ENCODE measurements at places on chromosomes 5 and 9.

GRCh38 chr9:82021198-82021597, 32.6 kb downstream of the SPATA31D1 start:
- H3K27me3 ChIP-seq = no peaks in the 10 kb centered on the region
- no peak overlapping the region for H3K27ac ChIP-seq
- H3K36me3 ChIP-seq = no peaks in the 10 kb centered on the region
- H3K4me3 ChIP-seq = no peak overlapping the region
- no peak for DNase-seq

- no peak overlapping the region for H3K4me3 ChIP-seq
- no peak for DNase-seq
- no peak overlapping the region for H3K27ac ChIP-seq
- no peaks in the 10 kb centered on the region for H3K27me3 ChIP-seq
- no peaks in the 10 kb centered on the region for H3K4me1 ChIP-seq
These were observed 835.5 kb downstream of the TLE4 start for GRCh38 chr9:80407220-80407619.

DNA sequence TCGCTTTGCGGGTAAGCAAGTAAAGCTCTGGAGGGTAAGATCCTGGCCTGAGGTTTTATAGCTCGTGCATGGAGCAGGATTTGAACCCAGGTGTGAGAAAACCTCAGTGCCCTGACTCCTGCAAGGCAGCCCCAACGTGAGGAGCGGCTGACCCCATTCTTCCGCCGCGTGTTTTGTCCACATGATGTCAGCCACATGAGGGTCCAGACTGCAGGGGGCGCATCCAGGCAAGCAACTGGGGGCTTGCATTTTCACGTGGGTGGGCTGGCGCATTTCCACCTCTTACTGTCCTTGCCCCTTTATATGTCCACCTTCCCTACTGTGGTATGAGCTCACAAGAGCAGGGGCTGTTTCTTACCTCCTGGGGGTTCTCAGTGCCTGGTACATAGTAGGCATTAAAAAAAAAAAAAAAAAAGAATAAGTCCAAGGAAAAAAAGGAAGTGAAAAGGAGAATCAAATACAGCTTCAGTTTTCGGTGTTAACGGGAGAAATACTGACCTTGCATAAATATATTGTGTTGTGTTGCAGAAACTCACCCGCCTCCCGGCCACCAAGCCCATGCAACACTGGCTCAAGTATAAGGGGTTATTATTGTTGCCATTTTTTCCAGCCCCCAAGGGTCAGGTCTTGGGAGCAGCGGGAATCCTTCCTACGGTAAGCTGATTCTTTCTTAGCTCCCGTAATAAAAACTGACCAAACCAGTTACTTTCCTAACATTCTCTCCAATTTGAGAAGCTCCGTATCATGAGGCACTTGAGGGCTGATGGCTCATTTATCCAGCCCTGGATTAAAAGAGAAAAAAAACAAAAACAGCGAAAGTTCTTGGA, 15.0 kb downstream of the TLX3 start:
- no peak overlapping the region for H3K4me3 ChIP-seq
- no peaks in the 10 kb centered on the region for H3K4me1 ChIP-seq
- no peak overlapping the region for H3K27ac ChIP-seq
- DNase-seq = no peak
- H3K27me3 ChIP-seq = peaks cover 100% of the 10 kb centered on the region

DNA sequence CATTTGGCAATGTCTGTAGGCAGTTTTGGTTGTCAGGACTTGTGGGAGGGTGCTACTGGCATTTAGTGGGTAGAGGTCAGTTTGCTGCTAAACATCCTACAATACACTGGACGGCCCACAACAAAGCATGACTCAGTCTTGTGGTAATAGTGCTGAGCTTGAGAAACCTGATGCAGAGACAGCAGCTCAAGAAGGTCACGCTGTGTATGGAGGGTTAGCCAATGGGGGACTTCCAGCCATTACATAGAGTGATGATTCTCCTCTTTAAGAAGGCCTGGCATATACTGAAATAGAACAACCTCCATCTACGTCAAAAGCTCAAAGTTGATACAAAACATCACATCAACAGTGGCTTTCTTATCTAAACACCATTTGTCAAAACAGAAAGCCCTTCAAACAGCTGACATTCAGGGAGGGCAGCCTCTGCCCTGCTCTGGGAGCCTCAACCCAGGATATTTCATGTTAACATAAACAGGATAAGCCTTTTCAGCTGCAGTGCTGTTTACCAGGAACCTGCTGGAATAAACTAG, 143.0 kb downstream of the GPBP1 start:
- peaks cover 7% of the 10 kb centered on the region for H3K4me1 ChIP-seq
- H3K4me3 ChIP-seq = no peak overlapping the region
- no peaks in the 10 kb centered on the region for H3K27me3 ChIP-seq
- no peak for DNase-seq

DNA sequence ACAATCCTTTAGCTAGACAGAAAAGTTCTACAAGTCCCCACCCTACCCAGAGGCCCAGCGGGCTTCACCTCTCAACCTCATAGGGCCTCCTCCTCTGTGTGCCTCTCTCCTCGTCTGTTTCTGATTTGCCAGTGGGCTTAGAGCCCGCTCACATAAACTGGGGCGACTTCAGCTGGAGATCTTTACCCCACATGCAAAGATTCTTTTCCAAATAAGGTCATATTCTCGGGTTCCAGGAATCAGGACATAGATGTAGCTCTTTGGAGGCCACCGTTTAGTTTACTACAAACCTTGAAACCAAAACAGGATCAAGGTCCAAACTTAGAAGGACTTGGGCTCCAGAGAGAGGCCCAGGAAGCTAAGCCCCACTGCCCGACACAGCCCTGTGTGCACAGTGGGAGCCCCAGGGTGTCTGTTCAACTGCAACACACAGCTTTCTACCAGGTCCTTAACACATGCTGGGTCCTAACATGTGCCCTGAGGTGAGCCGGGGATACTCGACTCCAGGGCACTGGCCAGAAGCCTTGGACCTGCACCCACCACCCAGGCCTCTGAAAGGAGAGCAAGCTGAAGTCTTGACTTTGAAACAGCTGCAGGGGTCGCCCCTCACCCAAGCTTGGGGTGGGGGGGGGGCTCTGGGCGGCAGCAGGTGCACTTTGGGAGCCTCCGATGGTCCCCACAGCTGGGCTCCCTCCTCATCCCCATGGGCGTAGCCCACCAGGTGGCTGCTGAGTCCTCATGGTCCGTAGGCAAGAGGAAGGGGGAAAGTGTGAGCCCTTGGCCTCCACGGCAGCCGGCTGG, 26.8 kb upstream of the SLC12A7 start:
- no peak for DNase-seq
- no peaks in the 10 kb centered on the region for H3K36me3 ChIP-seq
- H3K27ac ChIP-seq = no peak overlapping the region
- H3K27me3 ChIP-seq = no peaks in the 10 kb centered on the region
